HuH-7 (cell line): ENCODE measurements at places on chromosomes 5 and 9.

- DNase-seq, result peak; percentile 69
Observed at GRCh38 chr9:125558453-125559092, 148.4 kb downstream of the MAPKAP1 start.

- no peak for DNase-seq
Observed at GRCh38 chr9:100228352-100228869, 124.3 kb downstream of the TEX10 start.

GRCh38 chr5:5350101-5350500 is 72.4 kb upstream of the ICE1 start:
- no peak for DNase-seq

GRCh38 chr5:14492331-14492964 is 89.1 kb upstream of the OTULINL start:
- DNase-seq, result no peak

DNA sequence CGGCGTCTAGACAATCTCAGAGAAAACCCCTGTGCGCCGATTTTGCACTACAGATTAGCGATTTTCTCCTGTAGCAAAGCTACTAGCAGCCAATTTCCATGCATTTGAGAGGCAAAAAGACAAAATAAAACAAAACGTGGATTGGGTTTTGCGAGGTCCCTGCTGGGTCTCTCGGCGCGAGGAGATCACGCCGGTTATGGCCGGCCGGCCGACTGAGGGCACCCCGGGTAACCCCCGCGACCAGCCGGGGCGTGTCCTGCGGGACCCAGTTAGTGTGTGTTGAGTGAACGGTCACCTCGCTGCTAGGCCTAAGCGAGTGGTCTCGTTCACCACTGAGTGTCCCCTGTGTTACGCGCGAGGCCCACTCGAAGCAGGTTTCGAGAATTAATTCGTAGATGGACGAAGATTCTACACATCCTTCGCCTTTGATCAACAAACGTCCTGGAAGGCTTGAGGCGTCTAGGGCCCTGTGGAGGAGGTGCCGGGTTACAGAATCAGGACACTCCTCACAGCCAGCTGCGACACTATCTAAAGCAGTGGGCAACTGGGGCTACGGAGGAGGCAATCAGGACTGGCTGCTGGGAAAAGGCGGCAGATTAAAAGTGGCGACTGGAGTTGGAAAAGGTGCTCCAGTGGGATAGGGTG is 764 bp upstream of the VDAC1 start:
- DNase-seq, result peak; percentile 44
